ENCODE measurements at places on chromosomes 7 and 10.
A peak's percentile ranks its signal among the peaks of the same experiment; 100 is the strongest.

GRCh38 chr7:22871661-22872060 lies 49.0 kb upstream of the TOMM7 start:
- no peak for DNase-seq

GRCh38 chr10:17576768-17577167 lies 40.4 kb downstream of the HACD1 start:
- no peak for DNase-seq

DNA sequence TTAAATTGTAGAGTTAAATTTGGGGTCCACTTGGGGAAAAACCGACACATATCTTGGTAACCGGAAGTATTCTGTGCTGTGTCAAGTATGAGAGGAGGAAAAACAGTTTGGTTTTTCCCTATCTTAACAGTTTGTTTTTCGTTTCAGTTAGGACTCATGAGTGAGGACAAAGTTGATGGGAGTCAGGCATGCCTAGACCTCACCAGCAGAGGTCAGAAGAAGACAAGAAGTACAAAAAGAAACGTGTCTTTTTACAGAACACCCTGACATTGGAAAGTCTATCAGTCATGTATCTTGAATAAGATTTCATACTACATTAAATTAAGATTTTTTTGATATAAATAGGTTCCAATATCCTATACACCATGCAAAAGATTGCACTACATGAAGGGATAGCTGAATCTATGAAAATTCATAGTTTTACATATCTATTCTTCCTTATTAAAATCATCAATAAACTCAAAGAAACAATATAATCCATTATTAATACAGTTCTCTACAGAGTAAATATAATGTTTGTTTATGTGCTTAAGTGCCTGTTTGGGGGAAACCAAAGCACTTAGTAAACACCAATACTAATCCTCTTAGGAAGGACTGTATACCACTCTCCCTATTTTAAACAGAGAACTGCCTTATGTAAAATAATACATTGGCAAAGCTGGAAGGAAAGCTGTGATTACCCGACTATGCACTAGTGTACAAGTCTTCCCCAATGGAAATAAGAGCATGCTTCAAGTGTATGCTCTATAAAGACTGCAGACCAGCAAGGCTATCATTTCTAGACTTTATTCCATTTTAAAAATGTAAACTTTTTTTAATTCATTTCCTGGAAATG lies 95.6 kb downstream of the USP6NL start:
- DNase-seq, result peak; percentile 41

GRCh38 chr10:29105516-29106215 lies 183.2 kb upstream of the LYZL1 start:
- no peak for DNase-seq

DNA sequence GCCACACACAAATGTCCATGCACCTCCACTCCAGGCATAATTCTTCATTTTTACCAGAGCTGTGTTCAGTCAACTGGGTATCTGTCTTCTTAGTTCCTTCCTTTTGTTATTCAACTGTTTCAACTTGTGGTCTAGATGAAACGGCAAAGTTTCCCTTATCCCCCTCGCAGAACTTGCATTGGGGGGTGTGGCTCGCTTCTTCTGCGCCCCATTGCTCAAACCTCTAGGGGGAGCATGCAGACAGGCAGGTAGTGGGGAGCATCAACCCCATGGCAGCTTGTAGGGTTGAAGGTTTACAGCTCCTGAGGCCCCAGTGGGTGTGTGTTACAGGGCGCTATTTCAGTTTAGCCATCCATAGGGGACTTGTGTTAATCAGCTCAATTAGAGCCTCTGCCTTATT lies 38.3 kb upstream of the COBL start:
- no peak for DNase-seq

DNA sequence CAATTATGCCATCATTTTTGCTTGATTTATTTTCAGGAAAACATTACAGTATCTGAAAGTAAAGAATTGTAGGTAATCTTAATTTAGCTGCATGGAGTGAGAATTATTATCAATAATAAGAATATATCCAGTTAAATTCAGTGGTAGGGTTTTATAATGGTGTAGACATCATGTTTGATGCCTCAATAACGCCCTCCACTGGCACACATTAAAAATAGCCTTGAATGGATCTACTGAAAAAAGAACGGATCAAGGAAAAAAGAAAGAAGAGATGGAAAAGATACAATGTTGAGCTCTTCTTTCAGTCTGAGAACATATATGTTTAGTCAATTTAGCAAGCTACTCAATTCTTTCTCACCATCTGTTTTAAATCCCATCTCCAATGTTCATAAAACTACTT lies 319.2 kb downstream of the CDC14C start:
- DNase-seq, result no peak

DNA sequence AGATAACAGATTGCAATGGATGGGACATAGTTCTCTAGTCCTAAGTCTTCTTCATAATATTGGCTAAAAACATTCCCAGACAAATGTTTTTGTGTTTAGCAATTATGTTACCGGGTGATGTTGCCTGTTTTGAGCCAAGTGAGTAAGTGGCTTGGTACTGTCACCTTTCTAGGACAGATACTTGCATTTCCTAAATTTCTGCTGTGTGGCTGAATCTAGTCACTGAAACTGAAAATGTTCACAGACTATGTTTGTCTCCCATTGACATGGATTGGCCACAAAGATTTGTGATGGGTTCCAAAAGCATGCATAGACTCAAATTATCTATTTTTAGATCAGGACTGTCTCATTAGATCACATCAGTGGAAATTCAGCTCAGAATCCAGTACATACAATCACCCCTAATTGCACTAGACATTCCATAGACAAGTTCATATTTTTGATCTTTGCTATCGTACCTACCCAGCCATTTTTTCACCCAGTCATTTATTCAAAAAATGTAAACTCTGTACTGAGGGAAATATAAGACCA lies 1222.1 kb upstream of the AUTS2 start:
- DNase-seq, result no peak

GRCh38 chr7:133530682-133531081 lies 277.8 kb downstream of the EXOC4 start:
- DNase-seq, result no peak

DNA sequence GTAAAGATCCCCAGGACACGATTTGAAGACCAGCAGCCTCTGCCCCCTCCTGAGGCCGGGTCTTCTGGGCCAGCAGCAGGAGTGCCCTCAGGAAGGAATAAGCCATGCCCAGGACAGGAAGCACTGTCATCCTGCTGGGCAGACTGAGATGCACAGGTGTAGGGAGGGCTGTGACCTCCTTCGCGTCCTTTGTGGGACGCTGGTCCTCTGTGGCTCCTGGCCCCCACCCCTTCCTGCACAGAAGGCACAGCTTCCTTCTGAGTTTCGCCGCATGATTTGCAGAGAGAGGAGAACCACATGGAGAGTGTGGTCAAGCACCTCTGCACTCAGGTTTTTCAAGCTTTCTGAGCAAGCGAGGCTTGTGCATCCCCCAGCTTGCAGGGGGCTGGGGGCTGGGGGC lies 112.7 kb downstream of the RGS10 start:
- peak; percentile 9 for DNase-seq

- no peak for DNase-seq
Measured at GRCh38 chr7:39757604-39758003, 134.2 kb downstream of the RALA start.

DNA sequence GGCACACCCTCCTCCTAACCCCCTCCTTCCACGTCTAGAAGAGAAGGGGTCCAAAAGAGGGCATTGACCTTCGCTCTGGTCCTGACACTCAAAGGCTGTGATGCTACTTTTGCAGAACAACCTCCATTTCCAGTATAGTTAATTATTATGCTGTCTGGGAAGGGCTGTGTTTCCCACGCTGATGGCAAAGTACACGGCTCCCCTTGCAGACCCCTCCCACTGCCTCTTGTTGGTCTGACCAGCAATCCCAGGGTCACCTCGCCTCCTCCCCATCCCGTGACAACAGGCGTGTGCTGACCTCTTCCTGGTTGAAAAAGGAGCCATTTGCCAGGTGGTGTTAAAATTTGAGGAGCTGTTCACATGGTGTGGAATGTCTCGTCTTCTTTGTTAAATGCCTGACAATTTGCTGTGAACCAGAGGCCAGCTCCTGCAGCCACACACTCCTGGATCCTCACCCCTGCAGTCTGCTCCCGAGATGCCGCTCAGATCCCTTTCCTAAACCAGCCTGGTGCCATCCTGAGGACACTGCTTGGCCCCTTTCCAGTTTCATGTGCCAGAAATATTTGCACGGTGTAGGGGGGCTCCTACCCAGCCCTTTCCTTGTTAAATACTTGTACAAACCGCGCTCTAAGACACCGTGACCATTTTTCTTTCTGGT lies 321.7 kb downstream of the WDR37 start:
- no peak for DNase-seq

GRCh38 chr10:20743942-20744341 lies 153.2 kb downstream of the NEBL start:
- no peak for DNase-seq

DNA sequence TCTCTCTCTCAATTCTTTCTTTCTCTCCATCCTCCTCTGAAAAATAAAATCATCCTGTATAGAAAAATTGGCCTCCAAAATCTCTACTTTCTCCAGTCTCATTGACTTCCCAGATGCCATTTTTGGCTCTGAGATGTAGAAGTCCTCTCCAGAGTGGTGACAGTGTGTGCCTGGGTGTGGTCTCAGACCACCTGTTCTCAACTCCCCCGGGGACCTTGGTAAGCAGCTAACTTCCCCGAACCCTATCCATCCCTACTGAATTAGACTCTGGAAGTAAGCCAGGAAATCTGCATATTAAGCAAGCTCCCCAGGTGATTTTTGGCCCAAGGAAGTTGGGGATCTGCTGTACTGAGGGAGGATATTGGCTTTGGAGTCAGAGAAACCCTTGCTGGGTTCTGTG lies 120.5 kb downstream of the WDR11 start:
- no peak for DNase-seq

GRCh38 chr7:36217961-36218284 lies 64.9 kb downstream of the EEPD1 start:
- DNase-seq, result no peak

- DNase-seq, result no peak
Measured at GRCh38 chr7:96330193-96330592, 8.3 kb upstream of the SLC25A13 start.

GRCh38 chr7:106180721-106181120 lies 68.6 kb upstream of the SYPL1 start:
- no peak for DNase-seq

DNA sequence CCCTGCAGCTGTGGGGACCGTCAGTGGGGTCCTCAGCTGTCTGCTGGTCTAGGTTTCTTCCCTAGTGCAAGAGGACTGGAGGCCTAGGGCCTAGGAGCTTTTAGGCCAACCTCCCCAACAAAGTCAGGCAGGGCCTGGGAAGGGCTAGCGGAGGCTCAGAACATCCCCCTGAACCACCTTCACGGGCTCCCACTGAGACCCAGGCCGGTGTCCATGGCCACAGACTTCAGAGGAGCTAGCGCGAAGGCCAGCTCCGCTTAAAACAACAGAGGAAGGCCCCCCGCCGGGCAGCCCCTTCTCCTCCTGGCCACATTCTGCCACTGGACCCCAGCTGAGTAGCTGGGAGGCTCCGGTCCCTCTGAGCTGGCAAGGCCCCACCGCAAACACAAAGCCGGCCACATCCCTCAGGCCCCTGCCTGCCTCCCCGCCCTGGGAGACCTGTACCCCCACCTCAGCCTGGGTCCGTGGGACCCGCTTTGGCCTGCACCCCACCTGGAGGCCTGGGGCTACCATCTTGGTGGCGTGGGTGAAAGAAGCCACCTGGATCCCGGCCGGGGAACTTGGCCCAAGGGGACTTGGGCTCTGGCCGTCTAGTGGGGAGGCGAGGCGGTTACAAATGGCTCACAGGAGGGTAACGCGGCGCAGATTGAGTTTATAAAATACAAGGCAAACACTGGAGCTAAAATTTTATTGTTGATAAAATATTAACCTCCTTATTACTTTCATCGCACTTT lies 5.4 kb upstream of the UNCX start:
- no peak for DNase-seq

GRCh38 chr7:44630792-44631457 lies 24.5 kb downstream of the OGDH start:
- DNase-seq, result no peak
